Stimulated activated CD4-positive, alpha-beta T cell treated with anti-CD3 and anti-CD28 coated beads, Interleukin-2, amount 100 ng/mL, for 48 hours (primary cell): ENCODE measurements at places on chromosomes 11 and 22.

DNA sequence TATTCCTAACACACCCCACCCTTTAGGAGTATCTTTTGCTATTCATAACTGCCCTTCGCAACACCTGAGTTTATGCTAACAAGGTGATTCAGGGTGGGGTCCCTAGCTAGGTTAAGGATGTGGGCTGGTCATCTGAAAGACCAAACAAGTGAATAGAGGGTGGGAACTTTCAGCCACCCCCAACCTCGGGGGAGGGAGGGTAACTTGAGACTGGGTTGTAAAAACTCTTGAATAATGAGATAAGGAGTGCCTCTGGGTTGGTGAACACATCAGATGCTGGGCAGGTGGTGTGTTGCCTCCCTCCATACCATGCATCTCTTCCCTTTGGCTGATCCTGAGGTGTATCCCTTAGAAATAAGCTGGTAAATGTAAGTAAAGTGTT, 111.5 kb downstream of the SWAP70 start:
- no peak for DNase-seq

GRCh38 chr11:12733091-12733490, 58.9 kb downstream of the TEAD1 start:
- no peak for DNase-seq

GRCh38 chr22:44801476-44801875, 49.1 kb downstream of the ARHGAP8 start:
- no peak for DNase-seq

DNA sequence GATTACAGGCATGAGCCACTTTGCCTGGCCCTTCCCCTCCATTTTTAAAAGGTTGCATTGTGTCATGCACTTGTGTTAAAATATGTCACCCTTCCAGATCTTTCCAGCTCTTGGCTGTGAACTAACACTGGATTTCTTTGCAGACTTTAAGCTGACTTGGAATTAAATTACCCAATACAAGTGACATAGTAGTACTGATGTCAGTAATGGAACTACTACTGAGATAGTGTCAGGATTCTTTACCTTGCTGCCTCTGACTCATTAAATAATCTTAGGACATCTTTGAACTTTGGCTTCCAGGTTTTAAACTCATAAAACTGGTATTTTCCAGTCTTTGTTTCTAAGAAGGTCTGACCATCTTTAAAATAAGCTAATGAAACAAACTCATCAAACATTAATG, 51.8 kb upstream of the OR4B1 start:
- no peak for DNase-seq

DNA sequence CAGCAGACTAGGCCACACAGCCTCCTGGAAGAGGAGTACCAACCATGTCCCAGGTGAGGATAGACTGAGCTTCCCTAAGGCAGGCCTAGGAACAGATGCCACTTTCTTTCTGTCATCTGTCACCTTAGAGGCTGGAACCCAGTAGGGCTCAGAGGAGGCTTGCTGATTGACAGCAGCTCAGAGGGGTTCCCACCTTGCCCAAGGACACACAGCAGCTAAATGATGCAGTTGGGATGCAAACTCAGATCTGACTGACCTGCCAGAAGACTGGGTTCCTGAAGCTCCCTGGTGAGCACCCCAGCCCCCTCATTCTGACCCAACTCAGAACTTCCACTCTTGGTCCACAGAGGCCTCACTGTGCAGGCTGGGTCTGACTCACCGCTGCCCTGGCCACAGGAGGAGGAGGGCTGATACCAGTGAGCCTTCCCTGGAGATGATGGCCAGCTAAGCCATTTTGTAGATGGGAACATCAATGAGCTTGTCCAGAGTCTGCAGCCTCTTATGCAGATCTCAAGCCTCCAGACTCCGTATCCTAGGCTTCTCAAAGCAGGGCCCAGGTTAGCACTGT, 14.0 kb downstream of the CAPN5 start:
- DNase-seq: no peak

DNA sequence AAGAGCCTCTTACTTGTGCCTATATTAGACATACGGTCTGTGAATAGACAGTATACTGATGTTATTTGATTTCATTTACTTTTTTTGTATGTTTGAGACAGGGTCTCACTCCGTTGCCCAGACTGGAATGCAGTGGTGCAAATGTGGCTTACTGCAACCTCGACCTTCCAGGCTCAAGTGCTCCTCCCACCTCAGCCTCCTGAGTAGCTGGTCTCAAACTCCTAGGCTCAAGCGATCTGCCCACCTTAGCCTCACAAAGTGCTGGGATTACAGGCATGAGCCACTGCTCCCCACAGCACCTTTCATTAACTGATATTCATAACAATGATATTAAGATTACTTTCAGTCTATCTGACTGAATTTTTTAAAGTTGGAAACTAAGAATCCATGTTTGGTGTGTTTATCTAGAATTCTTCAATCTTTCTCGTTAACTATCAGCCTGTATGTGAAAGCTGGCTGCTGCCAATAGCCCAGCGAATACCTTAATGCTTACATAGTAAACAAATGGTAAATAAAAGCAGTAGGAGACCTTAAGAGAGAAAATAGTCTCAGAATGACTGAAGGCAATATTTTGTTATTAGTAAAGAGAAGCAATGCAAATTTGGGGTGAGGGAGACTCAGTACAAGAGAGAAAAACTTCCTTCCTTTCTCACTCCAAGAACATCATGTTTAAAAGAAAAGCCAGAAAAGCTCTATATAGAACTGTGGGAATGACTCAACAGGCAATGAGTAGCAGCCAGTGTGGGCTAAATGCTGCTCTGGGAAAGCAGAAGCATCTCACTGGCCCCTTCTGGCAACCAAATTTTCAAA, 101.9 kb downstream of the MRTFA start:
- no peak for DNase-seq

- DNase-seq: no peak
Measured at GRCh38 chr22:23790819-23791737, 4.3 kb downstream of the SMARCB1 start.

DNA sequence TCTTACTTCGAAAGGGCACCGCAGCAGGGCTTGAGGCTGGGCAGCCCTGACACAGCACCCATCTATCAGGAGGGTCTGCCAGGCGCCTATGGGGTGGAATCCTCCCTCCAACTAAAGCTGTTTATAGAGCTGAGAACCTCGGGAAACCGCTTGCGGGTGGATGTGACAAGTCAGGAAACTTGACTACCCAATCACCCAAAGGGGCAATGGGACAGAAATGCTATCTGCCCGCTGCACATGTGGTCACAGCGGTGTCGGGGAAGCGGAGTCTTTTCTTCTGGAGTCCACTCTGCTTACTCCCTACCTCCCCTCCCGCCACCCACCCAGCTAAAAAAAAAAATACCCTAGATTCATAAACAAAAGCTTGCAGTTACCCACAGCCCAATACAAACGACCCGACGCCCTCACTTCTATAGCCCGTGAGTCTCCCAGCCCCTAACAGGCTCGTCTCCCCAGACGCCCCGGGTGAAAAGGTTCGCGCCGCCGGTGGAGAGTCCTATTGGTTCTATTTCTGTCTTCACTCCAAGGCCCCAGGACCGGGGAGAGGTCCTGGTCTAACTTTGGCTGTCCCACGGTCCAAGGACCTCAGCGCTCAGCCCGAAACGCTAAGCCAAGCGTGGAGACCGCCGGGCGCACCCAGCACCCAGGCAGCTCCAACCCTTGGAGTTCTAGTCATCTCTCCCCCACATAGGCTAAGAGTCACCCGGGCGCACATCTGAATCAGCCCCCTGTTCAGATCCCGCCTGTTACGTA, 1.4 kb downstream of the TRPC6 start:
- no peak for DNase-seq

GRCh38 chr11:14223636-14224288, 135.2 kb downstream of the RRAS2 start:
- no peak for DNase-seq

DNA sequence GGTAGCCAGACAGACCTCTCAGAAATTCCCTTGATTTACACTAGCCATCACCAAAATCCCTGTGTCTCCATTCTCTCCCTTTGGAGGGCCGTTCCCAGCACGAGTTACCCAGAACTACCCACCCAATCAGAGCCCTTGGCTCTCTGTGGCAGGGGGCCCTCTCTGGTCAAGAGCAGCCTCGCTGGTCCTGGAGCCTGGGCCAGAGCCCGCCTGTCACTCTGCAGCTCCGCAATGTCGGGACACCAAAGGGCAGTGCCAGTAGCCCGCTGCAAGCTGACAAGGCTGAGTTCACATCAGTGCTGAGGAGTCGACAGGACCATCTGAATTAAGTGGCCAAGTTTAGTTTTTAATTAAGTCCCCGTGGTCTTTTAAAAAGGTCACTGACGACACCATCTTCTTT, 241.6 kb downstream of the ST3GAL4 start:
- no peak for DNase-seq

DNA sequence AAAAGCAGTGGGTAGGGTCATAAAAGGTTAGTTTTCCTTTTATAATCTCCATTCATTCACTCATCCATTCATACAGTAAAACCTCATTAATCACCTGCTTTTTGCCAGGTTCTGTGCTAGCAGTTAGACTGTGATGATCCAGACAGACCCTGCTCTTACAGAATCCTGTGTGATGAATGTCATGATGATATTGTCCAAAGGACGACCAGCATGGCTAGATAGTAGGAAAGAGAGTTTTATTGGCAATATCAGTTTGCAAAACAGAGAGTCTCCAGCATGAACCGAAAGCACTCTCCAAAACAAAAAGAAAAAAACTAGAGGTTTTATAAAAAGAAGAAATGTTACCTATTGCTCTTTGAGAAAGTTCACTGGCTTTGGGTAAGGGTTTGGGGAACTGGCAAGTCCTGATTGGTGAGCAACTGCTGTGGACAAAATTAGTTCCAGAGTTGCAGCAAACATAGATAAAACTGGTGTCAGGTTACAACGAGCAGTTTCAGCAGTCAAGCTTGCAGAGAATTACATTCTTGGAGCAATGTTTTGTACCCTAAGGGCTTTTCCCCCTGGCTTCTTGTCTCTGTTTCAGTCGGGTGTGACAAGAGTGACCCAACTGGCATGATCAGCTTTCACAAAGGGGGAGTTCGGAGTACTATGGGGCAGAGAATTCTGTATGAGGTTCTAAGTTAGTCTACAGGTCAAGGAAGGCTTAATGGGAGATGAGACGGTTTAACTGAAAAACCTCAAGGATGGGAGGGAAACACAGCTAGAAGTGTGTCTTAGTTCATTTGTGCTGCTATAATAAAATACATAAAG, 58.3 kb downstream of the HSD17B12 start:
- no peak for DNase-seq

DNA sequence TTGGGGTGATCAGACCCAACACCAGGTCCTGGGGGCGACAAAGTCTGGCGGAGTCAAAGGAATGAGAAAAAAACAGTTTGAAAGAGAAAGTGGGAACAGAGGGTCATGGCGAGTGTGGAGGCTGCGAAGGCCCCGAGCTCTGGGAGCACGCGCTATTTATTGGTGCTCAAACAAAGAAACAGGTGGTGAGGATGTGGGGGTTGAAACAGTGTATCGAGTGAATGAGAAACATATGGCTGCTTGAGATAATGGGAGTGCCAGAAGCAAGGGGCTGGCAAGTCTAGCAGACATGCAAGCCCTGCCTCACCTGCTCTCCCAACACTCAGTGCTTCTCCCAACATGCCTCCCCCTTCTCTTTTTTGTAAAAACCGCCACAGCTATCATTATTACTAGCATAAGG, 7.8 kb upstream of the DUSP18 start:
- DNase-seq: no peak

DNA sequence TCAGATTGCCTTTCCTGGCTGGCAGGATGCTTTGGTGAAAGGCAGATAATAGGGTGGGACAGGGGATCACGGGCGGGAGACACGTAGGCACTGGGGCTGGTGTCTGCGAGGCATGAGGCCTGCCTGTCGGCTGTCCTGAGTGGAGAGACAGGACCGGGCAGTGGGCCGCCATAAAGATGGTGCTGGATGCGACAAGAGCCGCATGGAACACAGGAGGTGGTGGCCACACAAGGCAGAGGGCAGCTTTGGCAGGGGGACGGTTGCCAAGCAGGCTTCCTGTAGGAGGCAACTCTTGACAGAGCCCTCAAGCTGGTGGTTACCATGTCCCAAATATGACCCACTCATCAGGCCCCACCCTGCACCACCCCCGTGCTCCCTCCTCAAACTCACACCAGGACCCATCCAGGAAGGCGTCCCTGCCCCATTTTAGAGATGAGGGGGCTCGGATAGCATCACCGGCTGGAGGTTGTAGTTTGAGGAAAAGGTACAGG, 4.9 kb upstream of the PPARA start:
- DNase-seq: no peak

DNA sequence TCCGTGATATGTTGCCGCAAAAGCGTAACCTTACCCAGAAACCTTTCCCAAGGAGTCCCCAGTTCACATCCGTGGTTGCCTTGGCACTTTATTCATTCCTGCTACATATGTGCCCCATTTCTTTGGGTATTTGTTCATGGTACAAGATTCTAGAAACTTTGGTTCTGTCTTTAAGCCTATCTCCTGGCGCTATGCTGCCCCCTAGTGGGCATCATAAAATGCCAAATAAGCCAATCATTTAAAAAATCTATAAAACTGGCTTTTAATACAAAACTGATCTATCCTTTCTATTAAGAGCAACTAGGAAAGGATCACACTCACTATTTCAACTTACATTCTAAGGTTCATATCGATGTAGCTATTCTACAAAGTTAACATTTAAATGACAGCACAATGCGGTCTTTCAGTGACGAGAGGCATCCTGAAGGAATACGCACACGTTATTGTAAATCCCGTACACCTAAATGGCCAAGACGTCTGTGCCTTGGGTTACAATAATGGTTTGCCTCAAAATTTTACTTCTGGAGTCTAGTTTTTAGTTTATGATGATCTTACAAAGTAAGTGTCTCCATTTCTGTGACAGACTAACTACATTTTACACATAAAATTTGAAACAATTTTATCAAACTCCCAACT, 16.2 kb downstream of the PIWIL3 start:
- DNase-seq: peak; percentile 63

GRCh38 chr11:122304973-122305372, 189.0 kb upstream of the BLID start:
- no peak for DNase-seq

GRCh38 chr11:102560555-102561011, 30.0 kb upstream of the MMP7 start:
- DNase-seq: no peak

DNA sequence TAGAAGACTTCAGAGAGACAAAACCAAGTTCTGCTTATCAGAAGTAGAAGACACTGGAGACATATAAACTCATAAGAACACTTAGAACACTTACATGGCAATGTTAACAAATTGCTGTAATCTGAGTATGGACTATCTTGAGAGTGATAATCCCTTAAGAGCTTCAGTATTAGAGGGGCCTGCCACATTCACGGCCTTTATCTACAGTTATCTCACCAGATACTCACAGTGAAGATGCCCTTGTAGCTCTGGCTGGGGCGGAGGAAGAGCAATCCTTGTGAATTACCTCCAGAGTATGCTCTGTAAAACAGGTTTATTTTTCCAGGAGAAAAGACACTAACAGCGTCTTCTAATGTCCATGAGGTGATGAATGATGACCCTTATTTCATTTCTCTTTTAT, 762.8 kb downstream of the FAM181B start:
- no peak for DNase-seq

DNA sequence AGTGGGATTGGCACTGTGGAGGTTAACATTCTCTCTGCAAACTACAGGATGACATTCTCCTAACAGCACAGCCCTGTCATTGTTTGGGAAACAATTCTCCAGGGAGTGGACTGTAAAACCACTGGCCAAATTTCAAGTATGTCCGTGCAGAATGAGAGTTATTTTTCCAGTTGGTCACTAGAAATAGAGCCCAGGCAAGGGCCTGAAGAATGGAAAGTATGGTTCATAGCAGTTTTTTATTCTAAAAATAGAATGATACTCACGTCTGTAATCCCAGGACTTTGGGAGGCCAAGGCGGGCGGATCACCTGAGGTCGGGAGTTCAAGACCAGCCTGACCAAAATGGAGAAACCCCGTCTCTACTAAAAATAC, 39.0 kb upstream of the CD44 start:
- no peak for DNase-seq
